ENCODE measurements at places on chromosomes 13 and 19. TPM values are rescaled to one million over a fixed set of nuclear protein-coding genes. Genes with fewer than 3 reads are reported as not detected.

The AP1M2 gene
- total RNA-seq = not detected

The EPSTI1 gene
- total RNA-seq = 4.6 TPM

The NTF4 gene
- total RNA-seq = not detected

The ZNF567 gene
- total RNA-seq = 7.1 TPM

The ZNF223 gene
- total RNA-seq = 2.6 TPM

The MATK gene
- total RNA-seq = 2.0 TPM

The AP2S1 gene
- 70.7 TPM for total RNA-seq

The CD177 gene
- 0.42 TPM for total RNA-seq

The CEACAM16 gene
- not detected for total RNA-seq

The CEACAM6 gene
- 0.69 TPM for total RNA-seq

The SPINT2 gene
- total RNA-seq = 10.1 TPM

The LACC1 gene
- total RNA-seq = 12.5 TPM

Data from esophagus muscularis mucosa (tissue), 4 donors.